ENCODE measurements at places on chromosomes 6 and 20.

DNA sequence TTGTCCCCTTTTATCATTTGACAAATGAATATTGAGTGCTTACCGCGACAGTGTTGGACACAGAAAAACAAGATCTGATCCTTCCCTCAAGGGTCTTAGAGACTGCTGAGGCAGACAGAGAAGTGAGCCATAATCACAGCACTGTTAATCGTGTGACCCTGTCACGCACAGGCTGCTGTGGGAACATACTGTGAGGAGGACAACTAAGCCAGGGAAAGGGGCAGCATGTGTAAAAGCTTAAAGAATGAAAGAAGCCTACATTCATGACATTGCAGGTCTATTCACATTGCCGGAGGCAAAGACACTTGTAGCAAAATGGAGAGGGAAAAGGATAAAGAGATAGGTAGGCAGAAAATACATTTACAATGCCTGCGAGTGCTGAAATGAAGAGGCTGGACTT lies 32.7 kb downstream of the TRDN start:
- DNase-seq, result no peak

DNA sequence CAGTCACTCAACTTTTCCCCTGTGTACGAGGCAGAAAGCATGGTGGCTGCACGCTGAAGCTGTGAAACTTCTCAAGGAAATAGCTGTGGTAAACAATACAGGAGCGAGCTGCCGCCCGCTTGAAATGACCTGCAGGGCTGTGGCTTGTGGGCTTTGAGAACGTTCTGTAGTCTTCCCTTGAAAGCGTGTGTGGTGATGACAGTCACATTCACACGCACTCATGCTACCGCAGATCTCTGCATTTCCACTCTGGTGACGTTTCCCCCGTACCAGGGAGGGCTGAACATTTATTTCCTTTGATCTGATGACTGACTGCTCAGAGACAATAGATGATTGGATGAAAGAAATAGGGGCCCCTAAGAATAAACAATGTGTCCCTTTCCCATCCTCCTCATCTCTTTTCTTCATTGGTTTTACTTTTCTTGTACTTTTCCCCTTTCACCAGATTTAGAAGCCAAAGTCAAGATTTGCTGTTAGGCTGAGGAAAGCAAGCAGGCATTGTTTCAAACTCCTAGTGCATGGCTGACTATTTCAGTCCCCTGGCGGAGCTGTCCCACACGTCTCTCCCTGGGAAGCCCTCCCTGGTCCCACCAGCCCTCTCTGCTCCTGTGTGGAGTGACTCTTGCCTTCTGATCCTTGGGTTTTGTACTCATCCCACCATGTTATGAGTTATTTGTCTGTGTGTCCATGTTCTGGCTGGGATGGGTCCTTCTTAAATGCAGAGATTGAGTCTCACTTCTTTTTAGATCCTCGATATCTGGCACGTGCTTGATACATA lies 3.9 kb downstream of the SYTL3 start:
- no peak for DNase-seq

GRCh38 chr6:157887892-157888291 lies 64.8 kb downstream of the SNX9 start:
- DNase-seq, result no peak

- DNase-seq, result no peak
These were observed 69.1 kb downstream of the FAM120B start for GRCh38 chr6:170375661-170376060.

DNA sequence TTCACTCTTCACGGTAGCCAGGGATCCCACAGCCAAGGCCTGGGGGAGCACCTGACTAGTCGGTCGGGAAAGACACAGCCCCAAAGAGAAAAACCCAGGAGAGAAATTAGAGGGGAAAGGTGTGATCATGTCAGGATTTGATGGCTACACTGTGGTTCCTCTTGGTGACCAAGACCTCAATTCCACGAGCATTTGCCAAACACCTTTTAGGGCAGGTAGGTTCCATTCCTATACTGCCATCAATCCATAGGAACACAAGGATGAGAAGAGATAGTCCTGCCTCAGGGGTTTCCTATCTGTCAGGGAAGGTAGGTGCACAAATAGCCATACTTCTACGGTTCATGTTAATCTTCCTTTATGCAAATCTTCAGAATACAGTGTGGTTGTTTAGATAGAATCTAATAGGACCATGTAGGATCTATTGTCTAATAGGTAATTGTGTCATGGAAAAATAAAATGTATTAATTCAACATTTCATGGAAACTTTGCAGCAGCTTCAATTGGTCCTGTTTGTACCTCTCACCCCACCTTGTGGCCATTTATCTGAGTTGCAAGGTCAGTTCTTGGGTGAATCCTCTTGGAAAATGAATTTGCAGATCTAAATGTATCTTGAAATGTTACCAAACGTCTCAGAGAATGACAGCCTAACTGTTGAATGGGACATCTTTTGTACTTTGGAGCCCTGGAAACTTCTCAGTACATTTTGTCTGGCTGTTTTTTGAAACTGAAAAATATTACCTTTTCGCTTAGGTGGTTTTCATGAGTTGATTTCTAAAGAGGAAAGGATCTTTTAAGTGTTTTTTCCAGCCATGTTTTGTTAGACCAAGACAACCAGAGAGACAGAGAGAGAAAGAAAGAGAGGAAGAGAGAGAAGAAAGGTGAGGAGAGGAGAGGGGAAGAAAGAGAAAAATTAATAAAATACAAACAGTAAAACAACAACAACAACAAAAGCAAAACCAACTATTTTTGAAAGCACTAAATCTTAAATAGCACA lies 33.7 kb upstream of the IYD start:
- peak; percentile 23 for DNase-seq

DNA sequence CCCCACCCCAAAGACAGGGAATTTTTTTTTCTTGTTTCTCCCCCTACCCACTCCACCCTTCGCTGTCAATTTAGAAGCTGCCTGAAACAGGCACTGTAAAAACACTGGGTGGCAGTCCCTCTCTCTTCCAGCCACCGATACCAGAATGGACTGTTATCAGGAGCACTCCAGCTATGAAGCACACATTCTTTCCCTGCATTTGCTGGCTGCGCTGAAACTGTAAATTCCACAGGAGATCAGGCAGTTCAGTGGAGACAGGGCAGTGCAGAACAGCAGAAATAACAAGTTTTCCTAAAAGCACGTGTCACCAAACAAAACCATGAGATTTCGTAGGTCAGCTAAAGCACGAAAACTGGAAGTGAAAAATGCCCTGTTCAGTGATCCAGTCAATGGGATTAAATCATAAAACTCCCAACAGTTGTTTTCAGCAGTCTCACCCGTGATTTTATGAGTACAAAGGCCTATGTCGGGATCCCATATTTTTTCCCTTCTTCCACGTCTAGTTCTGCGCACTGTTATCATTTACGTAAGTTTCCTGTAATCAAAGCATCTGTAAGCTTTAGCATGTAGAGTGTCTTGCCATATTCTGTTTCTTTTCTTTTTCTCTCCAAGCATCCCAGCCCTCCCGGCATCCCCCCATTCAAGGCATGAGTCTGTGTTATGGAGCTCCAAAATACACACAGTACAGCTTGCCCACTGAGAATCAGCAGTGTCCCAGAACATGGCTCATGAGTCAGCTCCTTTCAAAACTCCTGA lies 359.9 kb upstream of the EPHA7 start:
- no peak for DNase-seq

All from DMS 273 treated with DMSO at 0.1 percent for 48 hours (cell line).